ENCODE measurements at places on chromosomes 12 and 14.

DNA sequence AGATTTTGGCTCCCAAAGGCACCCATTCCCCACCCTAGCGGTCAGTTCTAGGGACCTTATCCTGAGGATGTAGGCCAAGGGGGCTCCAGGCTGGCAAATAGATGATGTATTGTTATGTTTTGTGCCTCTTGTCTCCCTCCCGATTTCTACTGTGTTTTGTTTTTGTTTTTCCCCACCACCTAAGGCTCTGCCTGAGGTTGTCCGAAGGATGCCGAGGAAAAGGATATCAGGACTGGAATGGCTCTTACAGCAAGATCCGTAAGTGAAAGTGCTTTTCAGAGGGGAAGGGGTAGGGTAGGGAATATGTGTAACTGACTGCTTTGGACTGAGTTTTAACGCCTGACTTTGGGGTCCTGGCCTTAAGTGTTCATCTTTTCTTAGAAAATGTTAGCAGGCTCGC lies 6.6 kb downstream of the FOXG1 start:
- no peak for DNase-seq

DNA sequence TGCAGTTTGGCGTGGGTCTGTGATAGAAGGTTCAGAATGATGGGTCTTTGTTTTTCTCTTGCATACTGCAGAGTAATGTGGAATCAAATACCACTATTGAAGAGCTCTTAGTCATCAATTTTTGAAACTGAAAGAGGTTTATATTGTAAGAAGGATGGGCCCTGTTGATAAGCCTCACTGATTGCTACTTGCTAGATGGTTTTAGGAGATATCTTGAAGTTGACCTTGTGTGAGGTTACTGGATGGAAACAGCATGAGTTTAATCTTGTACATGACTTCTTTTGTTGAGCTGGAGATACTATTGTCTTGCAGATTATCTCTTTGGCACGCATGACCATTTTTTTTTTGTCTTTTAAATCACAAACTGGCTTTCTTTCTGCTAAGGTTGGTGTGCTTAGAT lies 13.8 kb downstream of the BICD1 start:
- no peak for DNase-seq

GRCh38 chr12:93757792-93758694 lies 80.9 kb downstream of the CRADD start:
- DNase-seq: no peak

DNA sequence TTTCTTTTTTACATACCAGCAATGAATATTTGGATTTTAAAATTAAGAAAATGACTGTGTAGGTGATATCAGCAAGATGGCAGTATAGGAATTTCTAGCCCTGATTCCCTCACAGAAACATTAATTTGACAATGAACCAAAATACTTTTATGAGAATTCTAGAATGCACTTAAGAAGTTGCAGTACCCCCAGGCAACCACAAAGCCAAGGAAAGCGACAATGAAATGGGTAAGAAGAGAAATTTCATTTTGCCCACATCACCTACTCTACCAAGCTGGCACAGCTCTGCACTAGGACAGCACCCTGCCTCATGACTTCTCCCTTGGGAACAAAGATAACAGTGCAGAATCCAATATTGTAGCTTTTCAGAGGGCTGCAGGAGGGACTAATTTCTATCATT lies 6.6 kb downstream of the OR9K2 start:
- DNase-seq: no peak

DNA sequence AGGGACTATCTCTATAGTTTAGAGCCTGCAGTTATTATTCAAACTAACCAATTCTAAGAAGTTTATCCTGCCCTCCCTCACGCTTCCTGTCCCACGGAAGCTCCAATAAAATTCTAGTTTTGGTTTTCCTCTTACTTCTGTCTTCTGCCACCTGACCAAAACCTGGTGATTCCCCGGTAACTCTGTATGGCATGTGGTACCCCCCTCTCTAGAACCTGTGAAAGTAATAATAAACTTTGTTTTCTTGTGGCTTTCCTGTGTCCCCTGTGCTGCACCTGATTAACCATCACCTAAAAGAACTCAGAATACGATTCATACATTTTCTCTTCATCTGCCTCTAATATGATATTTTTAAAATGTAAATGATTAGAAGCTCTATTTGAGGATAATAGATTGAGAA lies 379.8 kb downstream of the APAF1 start:
- no peak for DNase-seq

DNA sequence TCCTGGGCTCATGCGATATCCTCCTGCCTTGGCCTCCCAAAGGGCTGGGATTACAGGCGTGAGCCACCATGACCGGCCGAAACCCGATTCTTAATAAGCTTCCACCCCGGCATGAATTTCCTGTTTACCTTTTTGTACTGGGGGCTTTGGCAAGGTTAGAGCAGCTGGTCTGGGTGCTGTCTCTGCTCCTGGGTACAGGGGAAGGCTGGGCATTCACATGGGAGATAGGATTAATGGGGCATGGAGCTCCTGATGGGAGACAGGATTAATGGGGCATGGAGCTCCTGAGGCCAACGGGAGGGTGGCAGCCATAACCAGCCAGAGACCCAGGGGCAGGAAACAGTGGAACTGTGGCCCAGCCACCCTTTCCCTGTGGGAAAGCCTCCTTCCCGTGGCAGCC lies 69.5 kb upstream of the DICER1 start:
- peak; percentile 60 for DNase-seq

DNA sequence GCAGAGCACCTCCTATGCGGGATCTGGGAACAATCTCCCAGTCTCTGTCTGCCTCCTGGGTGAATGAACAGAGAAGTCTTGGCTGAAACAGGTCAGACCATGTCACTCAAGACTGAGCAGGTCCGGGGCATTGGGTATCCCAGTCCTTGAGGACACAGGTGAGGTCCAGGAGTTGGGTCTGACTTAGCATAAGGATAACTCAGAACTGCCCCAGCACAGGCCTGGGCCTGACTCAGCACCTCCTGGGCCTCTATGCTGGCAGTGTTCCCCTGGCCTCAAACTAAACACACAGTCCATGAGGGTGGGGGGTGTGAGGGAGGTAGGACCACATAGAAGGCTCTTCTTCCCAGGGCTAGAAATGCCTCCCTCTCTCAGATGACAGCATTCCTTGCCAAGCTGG lies 1.5 kb upstream of the SDR9C7 start:
- no peak for DNase-seq

GRCh38 chr12:49974231-49974675 lies 1.5 kb downstream of the AQP6 start:
- peak; percentile 41 for DNase-seq

DNA sequence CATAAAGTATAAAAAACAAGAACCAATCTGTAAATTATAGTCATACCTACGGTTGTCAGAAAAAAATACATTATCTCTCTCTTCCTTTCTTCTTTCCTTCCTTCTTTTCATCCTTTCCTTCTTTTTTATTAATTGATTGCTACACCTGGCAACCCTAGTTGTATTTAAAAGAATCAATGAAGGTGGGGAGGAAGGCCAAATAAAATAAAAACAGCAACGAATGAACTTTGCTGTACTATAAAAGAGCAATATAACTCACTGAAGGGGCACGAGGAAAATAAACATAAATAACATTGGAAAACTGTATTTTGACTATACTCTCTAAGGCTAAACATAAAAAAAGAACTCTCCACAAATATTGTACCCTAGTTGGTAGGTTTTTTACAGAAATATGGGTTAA lies 898.2 kb upstream of the USP15 start:
- DNase-seq: no peak

GRCh38 chr12:49131894-49132461 lies 783 bp upstream of the TUBA1B start:
- DNase-seq: no peak

GRCh38 chr14:51093371-51094281 lies 1.3 kb downstream of the TRIM9 start:
- peak; percentile 75 for DNase-seq

DNA sequence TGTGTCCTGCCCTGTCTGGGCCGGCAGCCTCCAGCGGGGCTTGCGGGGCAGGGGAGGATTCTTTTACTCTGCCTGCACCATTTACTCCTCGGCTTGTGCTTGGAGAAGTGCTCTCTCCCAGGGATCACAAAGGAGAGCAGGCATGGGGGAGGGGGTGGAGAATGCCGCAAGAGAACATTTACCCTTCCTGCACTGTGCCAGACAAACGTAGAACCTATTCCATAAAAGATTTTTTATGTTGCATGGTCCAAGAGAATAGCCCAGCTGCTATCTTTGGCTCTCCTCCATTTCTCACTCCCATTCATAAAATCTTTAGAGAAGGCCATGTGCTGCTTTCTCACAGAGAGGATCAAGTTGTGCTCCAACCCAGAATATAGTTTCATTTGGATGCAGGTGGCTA lies 159.4 kb downstream of the SPTSSA start:
- no peak for DNase-seq

DNA sequence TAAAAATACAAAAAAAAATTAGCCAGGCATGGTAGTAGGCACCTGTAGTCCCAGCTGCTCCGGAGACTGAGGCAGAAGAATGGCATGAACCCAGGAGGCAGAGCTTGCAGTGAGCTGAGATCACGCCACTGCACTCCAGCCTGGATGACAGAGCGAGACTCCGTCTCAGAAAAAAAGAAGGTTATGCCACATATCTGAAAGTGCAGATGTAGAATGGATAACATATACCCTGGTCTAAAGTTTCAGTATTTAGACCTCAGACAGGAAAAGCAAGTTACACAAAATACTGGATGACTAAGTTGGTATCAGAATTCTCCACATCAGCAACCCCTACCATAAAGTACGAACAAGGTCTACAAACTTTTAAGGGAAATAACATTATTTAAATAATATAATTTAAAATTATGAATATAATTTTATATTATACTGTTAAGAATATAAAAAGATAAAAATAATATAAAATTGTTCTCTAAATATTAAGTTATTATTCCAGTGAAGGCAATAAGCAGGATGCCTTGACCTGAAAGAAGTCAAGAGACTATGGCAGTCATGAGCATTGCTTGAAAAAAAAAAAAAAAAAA lies 169.9 kb downstream of the CRADD start:
- no peak for DNase-seq

- no peak for DNase-seq
These were observed 80.7 kb upstream of the PSMC1 start for GRCh38 chr14:90175631-90176030.

- no peak for DNase-seq
These were observed 81.4 kb downstream of the ATXN7L3B start for GRCh38 chr12:74619084-74619483.

DNA sequence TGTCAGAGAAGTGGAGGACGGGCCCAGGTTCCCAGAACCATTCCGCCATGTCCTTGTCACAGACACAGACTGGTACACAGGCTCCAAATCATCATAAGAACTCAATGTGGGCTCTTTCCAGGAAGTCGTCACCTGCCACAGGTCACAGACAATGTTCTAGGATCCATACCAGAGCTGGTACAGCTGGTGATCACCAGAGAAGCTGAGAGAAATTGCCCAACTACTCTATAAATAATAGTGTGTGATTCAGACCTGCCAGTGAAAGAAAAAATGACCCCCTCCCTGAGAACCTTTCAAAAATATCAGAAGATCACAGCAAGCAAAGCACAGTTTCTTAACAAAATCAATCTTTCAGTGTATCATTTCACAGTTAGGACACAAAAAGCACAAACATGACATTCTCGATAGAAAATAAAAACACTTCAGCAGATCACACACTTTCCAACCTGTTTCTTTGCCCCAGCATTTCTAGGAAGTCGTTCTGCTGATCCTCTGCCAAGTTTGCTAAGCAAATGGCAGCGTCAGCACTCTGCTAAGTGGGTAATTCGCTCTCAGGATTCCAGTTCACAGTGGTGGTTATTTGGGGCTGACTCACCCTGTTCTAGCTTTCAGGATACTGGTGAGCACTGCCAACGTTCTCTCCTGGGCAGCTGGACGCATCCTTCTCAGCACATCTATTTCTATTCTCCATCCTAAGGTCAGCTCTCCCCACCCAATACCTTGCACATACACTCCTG lies 223.3 kb upstream of the SFSWAP start:
- no peak for DNase-seq
